ENCODE measurements at places on chromosomes 4 and X.

GRCh38 chr4:72948080-72948479, 121.4 kb downstream of the COX18 start:
- DNase-seq, result no peak

- DNase-seq, result no peak
Measured at GRCh38 chr4:126568652-126569570, 1063.8 kb upstream of the INTU start.

GRCh38 chrX:13506574-13506973, 62.8 kb upstream of the EGFL6 start:
- peak; percentile 54 for DNase-seq

DNA sequence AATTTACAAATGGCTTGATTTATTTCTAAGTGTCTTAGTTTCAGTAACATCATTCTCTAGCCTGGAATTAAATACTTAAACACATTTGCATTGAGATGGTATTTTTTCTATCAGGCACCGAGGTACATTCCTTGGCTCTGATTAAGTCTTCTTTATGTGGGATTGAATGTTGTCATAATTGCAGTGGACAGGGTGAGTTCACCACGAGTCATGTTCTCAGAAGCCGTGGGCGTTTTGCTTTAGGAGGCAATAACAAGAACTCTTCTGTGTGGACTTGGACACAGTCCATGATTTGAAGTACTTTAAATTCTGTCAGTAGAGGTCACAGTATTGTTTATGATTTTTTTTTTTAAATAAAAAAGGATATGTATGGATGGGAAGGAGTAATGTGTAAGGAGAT, 57.1 kb upstream of the EFHC2 start:
- peak; percentile 9 for DNase-seq

DNA sequence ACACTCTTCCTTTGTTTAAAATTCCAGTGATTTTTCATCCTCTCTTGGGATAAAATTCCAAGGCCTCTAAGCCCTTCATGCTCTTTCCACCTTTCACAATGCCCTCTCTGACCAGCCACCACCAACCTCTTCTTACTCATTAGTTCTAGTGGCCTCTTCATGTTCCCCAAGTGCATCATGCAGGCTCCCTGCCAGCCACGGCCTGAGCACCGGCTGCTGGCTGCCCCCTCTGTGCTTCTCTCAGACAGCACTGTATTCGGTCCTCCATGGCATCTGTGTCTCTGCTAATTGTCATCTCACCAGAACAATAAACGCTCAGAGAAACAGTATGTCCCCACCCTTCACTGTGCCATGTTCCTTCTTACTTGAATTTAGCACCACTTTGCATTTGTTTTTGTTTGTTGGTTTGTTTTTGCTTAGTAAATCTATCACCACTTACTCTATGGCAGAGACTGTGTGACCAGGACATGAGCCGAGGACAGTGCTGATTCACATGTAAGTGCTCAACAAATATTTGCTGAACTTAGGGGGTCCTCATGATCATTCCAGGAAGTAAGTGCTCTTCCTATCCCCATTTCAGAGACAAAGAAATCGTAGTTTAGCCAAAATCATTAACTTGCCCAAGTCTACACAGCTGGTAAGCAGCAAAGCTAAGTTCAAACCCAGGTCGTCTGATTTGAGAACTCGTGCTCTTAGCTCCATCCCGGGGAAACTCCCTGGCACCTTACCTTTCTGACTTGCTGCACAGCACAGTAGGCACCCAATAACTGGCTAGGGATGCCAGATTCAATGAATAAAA, 77.1 kb upstream of the UCP1 start:
- DNase-seq, result no peak

DNA sequence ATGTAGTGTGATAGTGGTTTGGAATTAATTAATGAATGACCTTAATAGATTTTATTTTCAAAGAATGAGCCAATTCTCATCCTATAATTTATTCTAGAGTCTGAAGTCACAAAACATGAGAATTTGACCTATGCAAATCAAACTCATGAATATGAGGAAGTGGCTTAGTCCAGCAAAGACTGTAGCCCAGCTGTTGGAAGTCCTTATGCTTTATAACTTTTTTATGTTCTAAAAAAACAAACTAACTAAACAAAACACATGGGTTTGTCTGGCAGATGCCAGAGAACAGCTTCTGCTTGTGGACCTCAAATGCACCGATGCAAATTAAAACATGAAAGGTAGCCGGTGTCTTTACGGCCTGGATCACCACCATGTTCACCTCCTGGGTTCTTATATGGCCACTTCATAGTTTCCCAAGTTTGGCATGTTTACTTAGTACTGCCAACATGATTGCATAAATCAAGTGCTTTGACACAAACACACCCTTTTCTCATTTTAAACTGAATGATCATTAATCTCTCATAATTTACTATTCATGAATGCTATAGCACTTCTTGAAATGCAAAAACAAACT, 277.4 kb downstream of the PAPSS1 start:
- DNase-seq, result no peak

DNA sequence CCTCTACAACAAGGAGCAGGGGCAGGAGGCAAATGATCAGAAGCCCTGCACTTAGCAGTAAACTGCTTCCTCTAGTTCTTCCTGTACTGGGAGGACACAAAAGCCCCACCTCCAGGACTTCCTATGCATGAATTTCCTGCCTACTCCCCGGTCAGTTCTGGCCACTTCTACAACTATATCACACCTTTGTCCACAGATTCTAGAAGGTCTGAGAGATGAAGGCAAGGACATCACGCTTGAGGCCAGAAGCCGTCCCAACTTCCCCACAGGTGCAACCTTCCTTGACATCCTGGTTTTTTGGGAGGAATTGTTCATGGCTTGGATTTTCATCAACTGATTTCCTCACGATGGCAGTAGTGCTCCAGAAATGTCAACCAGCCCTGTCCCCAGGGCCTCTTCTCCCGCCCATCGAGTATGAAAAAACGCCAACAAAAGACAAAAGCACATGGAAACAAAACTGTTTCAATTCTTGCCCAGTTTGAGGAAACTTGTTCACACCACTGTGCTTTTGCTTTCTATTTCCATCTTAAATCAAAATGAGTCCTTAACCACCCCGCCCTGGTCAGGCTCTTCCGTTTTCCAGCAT, 206.5 kb upstream of the STK26 start:
- DNase-seq, result peak; percentile 72

DNA sequence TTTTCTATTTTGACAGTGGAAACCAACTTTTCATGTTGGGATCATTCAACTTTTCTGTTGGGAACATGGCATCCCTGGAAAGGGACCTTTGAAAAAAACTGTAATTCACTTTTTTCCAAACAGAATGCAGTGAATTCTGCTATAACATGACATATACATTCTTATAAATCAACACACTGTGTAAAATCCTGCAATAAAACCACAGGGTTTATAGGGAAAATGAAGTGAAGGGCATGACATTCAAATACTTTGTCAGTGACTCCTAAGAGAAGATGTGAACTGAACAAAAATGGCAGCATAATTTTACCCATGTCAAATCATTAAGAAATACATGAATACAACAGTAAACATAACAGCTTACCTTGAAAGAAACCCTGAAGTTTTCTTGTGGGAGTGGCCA, 264.5 kb upstream of the ANKRD50 start:
- no peak for DNase-seq

Measured in stimulated activated CD4-positive, alpha-beta T cell treated with anti-CD3 and anti-CD28 coated beads, Interleukin-2, amount 100 ng/mL, for 48 hours (primary cell).